ENCODE measurements at places on chromosomes 7 and 10. TPM values are rescaled to one million over a fixed set of nuclear protein-coding genes. Genes with fewer than 3 reads are reported as not detected.

DNA sequence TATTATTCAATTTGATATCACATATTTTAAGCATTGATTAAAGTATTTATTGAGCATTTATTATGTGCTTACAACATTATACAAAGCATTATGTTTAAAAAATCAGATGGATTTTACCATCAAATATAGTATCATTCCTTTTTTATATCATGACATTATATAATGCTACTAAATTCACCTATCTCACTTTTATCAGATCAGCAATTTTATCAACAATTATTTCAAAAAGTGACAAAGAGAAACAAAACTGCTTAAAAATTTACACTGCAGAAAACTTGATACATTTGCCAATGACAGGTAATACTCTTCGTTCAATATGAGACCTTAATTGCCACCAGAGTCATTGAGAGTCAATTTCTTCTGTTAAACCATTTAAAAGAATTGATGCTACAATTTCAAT lies 82.0 kb downstream of the CHCHD3 start:
- no peaks in the 10 kb centered on the region for H3K36me3 ChIP-seq
- no peak overlapping the region for H3K4me3 ChIP-seq
- H3K27me3 ChIP-seq: no peaks in the 10 kb centered on the region
- no peak for DNase-seq
- peaks cover 10% of the 10 kb centered on the region for H3K4me1 ChIP-seq

GRCh38 chr7:112238852-112239610 lies 32.5 kb downstream of the ZNF277 start:
- DNase-seq: peak; percentile 8
- H3K27me3 ChIP-seq: no peaks in the 10 kb centered on the region
- H3K4me3 ChIP-seq: no peak overlapping the region
- H3K4me1 ChIP-seq: peaks cover 46% of the 10 kb centered on the region

DNA sequence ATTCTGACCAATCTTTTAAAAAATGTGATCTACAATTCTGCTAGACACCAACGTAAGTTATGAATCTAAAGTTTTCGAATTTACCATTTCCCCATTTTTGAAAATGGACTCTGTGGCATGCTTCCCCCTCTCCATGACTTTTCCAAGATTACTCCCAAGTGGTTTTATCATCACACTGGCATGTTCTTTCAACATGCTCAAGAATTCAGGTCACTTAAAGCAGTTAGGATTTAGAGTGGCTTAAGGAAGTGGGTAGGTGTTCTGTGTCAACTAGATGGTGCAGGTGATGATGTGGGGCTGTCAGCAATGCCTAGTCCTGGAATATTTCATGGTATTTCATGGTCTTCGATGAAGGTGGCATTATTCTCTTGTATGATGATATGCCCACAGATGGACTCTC lies 164.0 kb upstream of the ASAH2 start:
- peaks cover 54% of the 10 kb centered on the region for H3K4me1 ChIP-seq
- DNase-seq: no peak
- H3K27me3 ChIP-seq: no peaks in the 10 kb centered on the region
- H3K27ac ChIP-seq: no peak overlapping the region

The RGS10 gene
- total RNA-seq: 1.1 TPM

DNA sequence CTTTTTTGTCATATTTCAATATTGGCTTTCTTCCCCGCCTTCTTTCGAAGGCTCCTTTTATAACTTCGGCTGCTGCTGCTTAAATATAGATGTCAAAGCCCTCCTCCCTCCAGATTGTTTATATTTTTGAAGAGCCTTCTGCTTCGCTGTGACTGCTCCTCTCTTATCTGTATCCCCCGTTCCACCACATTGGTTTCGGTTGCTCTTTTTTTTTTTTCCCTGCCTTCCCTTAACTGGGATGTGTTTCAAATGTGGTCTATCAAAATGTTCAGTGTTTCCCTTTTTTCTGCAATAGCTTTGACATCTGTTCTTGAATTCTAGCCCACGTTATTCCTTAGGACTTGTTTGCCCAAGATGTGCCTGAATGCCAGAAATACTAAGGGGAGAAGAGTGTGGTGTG lies 96.4 kb downstream of the CUX1 start:
- H3K27ac ChIP-seq: no peak overlapping the region
- H3K4me3 ChIP-seq: no peak overlapping the region
- H3K36me3 ChIP-seq: peaks cover 12% of the 10 kb centered on the region
- peaks cover 14% of the 10 kb centered on the region for H3K4me1 ChIP-seq

- peak; percentile 49 for DNase-seq
- H3K4me3 ChIP-seq: no peak overlapping the region
- no peak overlapping the region for H3K27ac ChIP-seq
- H3K36me3 ChIP-seq: peaks cover 6% of the 10 kb centered on the region
- no peaks in the 10 kb centered on the region for H3K27me3 ChIP-seq
Measured at GRCh38 chr7:151110941-151111645, 24.8 kb downstream of the AGAP3 start.

- H3K4me3 ChIP-seq: no peak overlapping the region
- DNase-seq: peak; percentile 38
- peaks cover 5% of the 10 kb centered on the region for H3K27me3 ChIP-seq
- no peak overlapping the region for H3K27ac ChIP-seq
- peaks cover 9% of the 10 kb centered on the region for H3K4me1 ChIP-seq
- H3K36me3 ChIP-seq: no peaks in the 10 kb centered on the region
Measured at GRCh38 chr10:69957886-69958555, 94.6 kb upstream of the MACROH2A2 start.

DNA sequence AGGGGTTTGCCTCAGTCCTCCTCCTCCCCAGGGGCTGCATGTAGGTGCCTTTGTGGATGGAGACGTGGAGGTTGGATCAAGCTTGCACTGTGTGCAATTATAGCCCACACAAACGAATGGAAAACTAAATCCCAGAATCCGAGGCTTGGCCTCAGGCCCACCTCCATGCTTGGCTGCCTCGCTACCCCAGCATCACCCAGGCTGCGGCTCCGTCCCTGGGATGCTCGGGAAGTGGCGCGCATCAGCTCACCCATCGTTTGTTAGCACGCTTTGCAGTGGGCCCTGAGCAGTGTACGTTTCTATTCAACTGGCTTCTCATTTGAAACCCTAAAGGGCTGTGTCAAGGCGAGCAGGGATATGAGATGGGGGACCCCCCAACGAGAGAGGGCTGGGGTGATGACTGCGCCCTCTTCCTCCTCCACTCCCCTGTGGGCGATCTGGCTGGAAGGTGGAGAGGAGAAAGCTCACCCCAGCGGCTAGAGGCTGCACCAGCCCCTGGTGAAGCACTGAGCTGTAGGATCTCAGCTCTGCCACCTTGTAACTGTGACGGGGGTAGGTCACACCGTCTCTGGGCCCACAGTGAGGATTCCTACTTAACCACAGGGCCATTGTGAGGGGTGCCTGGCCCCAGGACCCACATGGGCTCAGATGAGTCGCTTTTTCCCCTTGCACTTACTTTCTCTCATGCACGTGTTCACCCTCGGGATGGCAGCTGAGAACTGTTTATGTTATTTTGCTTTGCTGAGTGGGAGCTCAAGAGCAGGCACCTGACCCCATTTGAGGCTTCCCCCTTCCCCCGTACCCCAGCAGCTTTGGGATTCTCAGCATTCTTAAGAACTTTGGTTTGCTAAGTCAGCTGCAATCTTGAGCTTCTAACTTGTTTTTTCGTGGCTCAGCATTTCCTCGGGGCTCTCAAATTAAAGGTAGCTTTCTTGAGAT lies 12.7 kb upstream of the BTBD16 start:
- H3K4me3 ChIP-seq: no peak overlapping the region
- no peaks in the 10 kb centered on the region for H3K27me3 ChIP-seq
- peaks cover 6% of the 10 kb centered on the region for H3K4me1 ChIP-seq

The CDNF gene
- total RNA-seq: 0.38 TPM

The SH2D4B gene
- total RNA-seq: not detected

The STEAP1B gene
- not detected for total RNA-seq

The INHBA gene
- not detected for total RNA-seq

GRCh38 chr7:106177300-106177690 lies 65.2 kb upstream of the SYPL1 start:
- peaks cover 21% of the 10 kb centered on the region for H3K27me3 ChIP-seq
- no peak overlapping the region for H3K4me3 ChIP-seq
- no peak overlapping the region for H3K27ac ChIP-seq
- no peak for DNase-seq
- no peaks in the 10 kb centered on the region for H3K36me3 ChIP-seq
- no peaks in the 10 kb centered on the region for H3K4me1 ChIP-seq

DNA sequence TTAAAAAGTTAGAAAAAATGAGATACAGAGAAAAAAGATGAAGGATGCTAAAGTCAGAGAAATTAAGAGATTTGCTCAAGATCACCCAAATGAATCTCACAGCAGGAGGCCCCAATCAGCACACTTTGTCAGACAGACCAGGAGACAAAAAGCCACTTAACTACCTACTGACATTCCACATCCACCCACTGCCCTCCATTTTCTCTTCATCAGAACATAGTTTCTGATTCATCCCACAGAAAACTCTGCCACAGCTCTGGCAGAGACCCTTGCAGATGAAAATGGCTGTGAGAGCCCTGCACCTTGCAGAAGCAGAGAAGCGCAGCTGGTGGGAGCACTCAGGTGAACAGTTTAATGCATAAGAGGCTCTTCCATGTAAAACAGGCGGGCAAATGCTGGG lies 26.6 kb downstream of the DGKI start:
- H3K27ac ChIP-seq: no peak overlapping the region
- H3K4me1 ChIP-seq: peaks cover 7% of the 10 kb centered on the region
- H3K36me3 ChIP-seq: no peaks in the 10 kb centered on the region
- no peak for DNase-seq
- H3K4me3 ChIP-seq: no peak overlapping the region
- H3K27me3 ChIP-seq: peaks cover 11% of the 10 kb centered on the region

The MYOZ1 gene
- not detected for total RNA-seq

DNA sequence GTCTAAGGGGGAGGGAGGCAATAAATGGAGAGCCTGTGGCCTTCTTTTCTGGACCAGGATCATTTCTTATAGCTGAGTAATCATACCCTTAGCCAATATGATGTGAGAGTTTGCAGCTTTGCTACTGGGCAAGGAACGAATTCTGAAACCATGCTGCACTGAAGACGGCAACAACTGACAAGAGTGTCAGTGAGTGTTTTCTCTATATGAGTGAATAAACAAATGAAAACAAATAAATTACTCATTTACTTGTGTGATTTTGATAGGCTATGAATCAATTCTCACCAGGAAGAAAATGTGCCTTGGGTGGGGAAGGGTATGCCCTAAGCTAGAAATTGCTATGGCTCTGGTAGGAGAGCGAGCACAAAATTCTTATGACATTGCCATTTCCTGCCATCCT lies 79.4 kb upstream of the LRRN3 start:
- H3K36me3 ChIP-seq: no peaks in the 10 kb centered on the region
- no peaks in the 10 kb centered on the region for H3K4me1 ChIP-seq
- no peak overlapping the region for H3K27ac ChIP-seq

- H3K4me3 ChIP-seq: no peak overlapping the region
- peak overlapping the region; percentile 62 for H3K27ac ChIP-seq
- H3K27me3 ChIP-seq: no peaks in the 10 kb centered on the region
- H3K36me3 ChIP-seq: no peaks in the 10 kb centered on the region
Measured at GRCh38 chr7:100130608-100131453, 4.1 kb downstream of the MBLAC1 start.

The FAM131B gene
- 0.07 TPM for total RNA-seq

DNA sequence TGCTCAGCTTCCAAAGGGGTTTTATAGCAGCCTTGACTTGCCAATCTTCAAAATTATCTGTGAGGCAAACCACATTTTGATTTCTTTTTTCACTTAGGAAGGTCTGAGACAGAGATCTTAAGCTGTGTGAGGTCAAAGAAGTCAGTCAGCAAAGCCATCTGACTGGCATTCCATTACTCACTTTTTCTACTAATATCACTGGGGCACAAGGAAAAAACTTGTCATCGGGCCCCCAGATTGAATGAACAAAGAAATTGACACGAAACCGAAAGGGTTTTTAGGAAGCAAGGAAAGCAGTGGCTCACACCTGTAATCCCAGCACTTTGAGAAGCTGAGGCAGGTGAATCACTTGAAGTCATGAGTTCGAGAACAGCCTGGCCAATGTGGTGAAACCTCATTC lies 78.5 kb upstream of the FRMD4A start:
- no peak overlapping the region for H3K27ac ChIP-seq
- H3K27me3 ChIP-seq: no peaks in the 10 kb centered on the region
- H3K36me3 ChIP-seq: no peaks in the 10 kb centered on the region
- no peak overlapping the region for H3K4me3 ChIP-seq
- no peak for DNase-seq
- no peaks in the 10 kb centered on the region for H3K4me1 ChIP-seq
